ENCODE measurements at places on chromosomes 6 and 20.

DNA sequence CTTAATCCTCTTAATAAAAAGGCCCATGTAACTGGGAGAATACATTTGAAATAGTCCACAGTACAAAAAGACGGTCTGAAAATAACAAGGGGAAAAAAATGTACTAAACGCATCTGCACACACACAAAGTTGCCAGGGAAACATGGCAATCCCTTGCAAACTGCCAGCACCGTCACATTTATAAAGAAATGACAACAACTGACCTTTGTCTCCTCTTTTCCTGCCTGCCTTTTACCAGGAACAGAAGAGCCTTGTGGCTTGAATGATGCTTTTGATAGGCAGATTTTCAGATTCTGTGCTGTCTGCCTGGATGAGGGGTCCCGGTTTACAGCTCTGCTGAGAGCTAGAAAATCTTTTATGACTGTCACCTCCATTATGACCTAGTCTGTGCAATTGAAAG lies 308.6 kb upstream of the ZFP64 start:
- peak; percentile 68 for DNase-seq

- no peak for DNase-seq
Observed at GRCh38 chr6:105890521-105891244, 195.5 kb upstream of the PRDM1 start.

DNA sequence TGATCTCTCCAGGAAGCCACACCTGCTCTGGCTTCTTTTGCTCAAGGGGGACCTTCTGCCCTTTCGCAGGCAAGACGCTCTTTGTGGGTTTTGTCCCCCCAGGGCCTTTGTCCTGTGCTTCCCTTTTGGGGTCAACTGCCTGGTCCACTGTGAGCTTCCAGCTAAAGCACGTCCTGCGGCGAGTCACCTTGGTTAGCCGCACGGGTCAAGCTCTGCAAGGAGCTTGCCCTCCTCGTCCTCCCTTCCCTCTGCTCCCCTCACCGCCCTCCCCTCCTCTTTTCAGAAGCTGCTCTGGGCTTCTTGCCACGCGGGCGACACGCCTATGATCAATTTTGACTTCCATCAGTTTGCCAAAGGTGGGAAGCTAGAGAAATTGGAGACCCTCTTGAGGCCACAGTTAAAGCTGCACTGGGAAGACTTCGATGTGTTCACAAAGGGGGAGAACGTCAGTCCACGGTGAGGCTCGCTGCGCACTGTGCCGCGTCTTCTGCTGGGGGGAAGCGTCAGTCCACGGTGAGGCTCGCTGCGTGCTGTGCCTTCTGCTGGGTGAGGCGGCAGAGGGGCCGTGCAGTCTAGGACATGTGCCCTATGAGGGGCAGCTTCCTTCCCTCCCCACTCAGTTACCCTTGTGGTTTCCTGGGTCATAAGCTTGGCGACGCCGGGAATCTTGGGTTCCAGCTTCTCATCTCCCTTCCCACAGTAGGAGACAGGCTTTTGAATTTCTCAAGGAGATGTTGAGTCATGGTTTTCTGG lies 80.2 kb downstream of the SYNJ2 start:
- DNase-seq = no peak

- no peak for DNase-seq
Observed at GRCh38 chr6:145258122-145258521, 477.2 kb downstream of the EPM2A start.

DNA sequence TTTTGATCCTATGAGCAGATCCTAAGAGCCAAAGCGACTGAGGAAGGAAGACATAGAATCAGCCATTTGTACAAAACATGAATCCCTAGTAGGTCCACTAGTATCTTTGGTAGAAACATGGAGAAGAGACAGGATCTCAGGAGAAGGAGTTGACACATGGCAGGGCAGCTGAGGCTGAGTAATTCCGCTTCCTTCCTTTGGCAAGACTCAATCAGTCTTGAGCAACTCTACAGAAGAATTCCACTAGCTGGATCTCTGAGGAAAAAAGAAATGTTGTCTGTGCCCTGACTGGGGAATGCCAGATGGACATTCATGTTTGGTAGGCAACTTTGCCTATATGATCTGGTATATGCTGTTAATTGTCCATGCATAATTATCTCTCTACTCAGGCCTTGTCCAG lies 35.3 kb downstream of the ESR1 start:
- no peak for DNase-seq

DNA sequence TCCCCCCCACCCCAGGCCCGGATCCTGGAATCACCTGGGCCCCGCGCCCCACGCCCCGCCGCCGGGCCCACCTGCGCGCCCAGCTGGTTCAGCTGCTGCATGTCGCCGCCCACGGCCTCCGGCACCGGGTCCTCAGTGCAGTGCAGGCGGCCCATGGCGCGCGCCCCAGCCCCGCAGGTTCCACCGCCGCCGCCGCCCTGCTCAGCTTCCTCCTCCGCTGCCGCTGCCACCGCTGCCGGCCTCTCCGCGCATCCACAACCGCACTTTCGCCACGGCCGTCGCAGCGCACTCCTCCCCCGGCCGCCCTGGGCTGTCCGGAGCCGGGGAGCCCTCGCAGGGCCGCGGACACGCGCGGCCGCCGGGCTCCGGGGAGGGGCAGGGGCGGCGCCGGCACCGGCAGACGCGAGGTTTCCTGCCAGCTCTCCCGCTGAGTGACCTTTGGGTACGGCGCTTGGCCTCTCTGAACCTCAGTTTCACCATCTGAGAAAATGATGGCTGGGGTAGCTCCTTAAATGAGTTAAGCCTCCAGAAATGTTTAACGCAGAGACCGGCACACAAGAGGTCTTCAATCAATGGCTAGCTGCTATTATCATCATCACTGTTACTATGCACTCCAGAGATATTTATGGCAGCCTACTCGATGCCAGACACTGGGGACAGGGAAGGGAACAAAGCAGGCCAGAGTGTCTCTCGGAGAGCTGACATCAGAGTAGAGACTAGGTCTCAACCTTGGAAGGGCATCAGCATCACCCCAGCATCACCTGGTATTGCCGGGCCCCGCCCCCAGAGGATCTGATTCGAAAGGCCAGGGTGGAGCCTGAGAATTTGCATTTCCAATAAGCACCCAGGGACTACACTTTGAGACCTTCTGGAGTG lies at the start of gene COMMD7:
COMMD7 (minus strand) TSS at position 231 of the 876 bp plus-strand sequence; CDS start at position 155, 76 bp downstream.
- no peak for DNase-seq

- DNase-seq = no peak
Observed at GRCh38 chr6:163686301-163686700, 271.8 kb downstream of the QKI start.

GRCh38 chr20:9912858-9913434 lies 74.1 kb upstream of the PAK5 start:
- peak; percentile 24 for DNase-seq

GRCh38 chr6:163738725-163739407 lies 324.3 kb downstream of the QKI start:
- DNase-seq = no peak

- peak; percentile 43 for DNase-seq
Observed at GRCh38 chr6:29941471-29941870, 861 bp upstream of the HLA-A start.

DNA sequence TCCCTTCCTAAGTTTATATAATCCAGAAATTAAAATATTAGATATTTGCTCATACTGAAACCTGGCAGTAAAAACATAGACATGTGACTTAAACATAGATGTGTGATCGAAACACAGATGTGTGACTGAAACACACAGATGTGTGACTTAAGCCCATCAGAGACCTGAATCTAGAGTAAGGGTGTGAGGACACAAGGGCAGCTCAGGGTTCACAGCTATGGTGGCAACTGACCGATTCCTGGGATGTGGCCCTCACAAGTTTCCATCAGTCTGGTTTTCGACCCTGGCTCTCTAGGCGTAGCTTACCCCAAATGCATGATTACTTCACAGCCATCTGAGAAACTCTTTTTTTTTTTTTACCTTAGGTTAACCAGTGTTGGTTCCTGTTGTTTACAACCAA lies 137.0 kb downstream of the NRN1 start:
- no peak for DNase-seq

DNA sequence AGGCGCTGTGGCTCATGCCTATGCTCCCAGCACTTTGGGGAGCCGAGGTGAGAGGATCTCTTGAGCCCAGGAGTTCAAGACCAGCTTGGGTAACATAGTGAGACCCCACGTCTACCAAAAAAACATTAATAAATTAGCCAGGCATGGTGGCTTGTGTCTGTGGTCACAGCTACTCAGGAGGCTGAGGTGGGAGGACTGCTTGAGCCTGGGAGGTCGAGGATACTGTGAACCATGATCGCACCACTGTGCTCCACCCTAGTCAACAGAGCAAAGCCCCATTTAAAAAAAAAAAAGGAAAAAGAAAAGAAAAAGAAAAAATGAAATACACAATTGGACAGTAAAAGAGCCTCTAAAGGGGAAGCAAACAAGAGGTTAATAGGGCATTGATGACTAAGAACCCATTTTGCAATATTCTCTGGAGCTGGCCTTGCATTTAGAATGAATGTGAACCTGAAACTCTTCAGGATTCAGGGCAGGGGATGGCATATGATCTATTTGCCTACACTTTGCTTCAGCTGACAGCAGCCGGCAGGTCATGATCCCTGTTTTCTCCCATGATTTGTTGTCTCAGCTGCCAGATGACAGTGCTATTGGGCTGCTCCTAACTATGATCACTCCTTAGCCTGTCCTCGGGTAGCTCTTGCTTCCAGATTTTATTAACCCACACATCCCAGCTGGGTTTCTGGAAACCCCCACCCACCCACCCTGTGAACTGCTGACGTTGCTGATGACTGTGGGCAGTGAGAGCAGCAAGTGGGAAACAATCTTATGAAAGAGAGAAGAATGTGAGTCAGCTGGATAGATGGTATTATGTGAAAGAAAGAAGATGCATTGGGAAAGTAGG lies 83.8 kb upstream of the ELOVL5 start:
- no peak for DNase-seq

- peak; percentile 57 for DNase-seq
Observed at GRCh38 chr6:87436435-87436834, 28.7 kb downstream of the CFAP206 start.

- no peak for DNase-seq
Observed at GRCh38 chr20:9884666-9885065, 45.8 kb upstream of the PAK5 start.

DNA sequence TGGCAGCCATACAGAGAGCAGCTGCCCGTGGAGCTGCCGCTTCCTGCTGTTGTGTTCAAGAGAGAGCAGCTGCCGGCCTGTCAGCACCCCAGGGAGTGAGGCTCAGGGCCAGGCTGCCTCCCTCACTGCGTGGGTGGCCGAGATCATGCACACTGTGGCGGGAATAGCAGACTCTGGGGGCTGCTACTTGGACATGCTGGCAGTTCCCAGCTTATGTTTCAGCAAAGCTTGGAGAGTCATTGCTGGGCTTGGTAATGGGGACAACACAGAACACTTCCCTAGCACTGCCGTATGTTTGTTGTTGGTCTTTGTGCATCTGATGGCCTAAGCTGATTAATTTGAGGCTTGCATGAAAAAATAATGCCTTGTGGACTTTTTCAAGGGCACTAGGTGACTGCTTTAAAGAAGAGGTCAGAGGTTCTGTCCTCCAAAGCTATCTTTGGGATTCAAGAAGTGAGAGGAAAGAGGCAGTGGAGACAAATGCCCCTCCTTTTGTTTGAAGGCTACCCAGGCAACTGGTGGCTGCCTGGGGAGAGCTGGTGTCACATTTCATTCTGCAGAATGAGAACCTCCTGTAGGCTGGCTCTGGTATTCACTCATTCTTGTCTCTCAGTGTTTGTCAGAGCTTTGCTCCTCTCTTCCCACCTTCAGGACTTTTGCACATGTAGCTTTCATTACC lies 18.8 kb downstream of the MRAP2 start:
- peak; percentile 39 for DNase-seq

DNA sequence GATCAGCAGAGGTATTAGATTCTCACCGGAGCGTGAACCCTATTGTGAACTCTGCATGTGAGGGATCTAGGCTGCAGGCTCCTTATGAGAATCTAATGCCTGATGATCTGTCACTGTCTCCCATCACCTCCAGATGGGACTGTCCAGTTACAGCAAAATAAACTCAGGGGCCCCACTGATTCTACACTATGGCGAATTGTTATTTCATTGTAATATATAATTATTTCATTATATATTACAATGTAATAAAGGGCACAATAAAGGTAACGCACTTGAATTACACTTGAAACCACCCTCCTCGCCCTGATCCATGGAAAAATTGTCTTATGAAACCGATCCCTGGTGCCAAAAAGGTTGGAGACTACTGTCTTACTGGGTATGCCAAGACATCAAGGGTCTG lies 18.6 kb downstream of the PRKN start:
- no peak for DNase-seq

- no peak for DNase-seq
Observed at GRCh38 chr6:21245488-21245887, 348.1 kb upstream of the SOX4 start.

DNA sequence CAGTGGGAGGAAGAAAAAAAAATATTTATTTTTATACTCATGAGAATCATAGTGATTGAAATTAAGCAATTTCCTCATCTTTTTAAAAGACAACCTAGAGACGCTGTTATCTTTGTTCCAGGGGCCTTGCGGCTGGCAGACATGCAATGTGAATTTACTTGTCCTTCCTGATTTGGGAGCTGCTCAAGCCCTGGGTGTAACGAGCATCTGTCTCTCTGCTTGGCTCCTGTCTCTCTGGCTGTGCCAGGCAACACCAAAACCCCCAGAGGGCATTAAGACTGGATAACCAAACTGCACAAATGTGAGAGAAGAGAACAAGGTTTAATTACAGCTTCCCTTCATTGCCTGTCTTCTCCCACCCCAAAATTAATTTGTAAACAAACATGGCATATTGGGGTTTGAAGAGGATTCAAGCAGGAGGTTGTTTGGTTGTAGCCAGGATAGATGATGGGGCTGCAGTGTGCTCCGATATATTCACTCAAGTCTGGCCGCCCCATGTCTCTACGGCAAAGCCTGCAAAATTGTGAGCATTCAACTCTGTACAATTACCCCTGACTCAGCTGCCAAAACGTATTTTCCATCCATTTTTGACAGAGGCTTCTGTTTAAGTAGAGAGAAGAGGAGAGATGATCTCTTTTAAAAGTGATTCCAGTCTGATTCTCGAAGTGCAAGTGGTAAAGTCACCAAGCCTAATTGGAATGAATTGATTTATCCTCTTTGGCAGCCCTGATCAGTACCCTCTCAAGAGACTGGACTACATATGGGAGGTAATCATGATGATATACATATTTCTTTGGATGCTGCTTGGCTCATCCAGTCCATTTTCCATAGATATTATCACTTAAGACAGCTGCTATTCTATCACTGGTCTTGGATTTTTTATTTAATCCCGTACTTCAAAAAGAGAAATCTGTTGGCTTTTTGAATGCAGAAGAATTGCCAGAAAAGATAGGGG lies 170.2 kb downstream of the SLC24A3 start:
- DNase-seq = no peak

GRCh38 chr6:20313051-20313450 lies 88.6 kb upstream of the E2F3 start:
- no peak for DNase-seq

DNA sequence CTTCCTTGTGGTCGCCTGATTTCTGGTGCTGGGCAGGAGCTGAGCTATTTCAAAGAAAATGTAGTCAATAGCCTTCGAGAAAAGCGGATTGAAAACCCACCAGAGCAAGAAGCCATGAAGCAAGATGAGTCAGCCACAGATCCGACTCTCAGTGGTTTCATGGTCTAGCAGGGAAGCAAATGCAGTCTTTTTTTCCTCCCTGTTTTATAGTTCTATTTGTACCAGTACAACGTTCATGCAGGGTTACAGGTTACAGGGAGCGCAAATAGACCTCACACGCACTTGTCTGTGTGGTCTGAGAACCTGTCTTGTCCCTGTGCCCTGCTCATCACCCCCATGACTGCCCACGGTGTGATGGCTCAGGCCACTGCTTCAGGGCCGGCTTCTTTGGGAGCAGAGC lies 309.8 kb upstream of the SUPT3H start:
- no peak for DNase-seq
